AML-193 (cell line): ENCODE measurements at places on chromosomes 11 and 22.

DNA sequence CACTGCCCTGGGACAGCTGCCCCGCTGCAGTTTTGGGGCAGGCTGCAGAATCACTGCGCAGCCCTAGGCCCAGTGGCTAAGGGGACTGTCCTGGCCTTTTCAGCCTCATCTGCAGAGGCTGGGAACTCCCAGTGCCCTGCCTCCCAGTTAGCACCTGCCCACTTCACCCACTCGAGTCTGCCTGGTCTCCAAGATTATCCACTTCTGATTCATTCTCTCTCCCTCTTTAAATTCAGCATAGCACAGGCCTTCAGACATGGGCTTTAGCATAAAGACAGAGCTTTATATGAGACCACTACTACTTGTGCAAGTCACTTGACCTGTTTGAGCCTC is 8.9 kb downstream of the DAGLA start:
- DNase-seq = no peak

DNA sequence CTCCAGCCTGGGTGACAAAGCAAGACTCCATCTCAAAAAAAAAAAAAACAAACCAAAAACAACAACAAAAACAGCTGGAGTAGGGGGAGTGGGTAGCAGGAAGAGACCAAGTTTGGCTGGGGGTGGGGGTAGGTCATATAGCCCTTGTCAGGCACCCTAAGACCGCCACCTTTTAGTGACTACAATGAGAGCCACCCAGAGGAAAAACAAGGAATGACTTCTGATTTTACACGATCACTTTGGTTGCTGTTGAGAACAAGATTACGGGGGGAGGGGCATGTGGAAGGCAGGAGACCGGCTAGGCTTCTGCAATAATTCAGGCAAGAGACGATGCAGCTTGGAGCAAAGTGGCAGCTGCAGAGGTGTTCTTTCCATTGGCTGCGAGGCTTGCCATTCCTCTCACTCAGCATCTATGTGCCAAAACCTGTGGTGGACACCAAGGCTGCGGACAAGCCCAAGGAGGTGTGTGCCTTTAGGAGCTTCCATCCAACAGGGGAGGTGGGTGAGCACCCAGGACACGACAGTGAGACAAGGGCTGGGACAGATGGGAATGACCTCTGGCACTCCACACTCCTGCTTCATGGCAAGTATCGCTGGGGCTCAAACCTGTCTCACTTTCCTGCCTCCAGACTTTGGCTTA is 1.7 kb downstream of the RPS19BP1 start:
- peak; percentile 50 for DNase-seq

- peak; percentile 95 for DNase-seq
Measured at GRCh38 chr11:22163394-22163797, 29.5 kb upstream of the ANO5 start.

DNA sequence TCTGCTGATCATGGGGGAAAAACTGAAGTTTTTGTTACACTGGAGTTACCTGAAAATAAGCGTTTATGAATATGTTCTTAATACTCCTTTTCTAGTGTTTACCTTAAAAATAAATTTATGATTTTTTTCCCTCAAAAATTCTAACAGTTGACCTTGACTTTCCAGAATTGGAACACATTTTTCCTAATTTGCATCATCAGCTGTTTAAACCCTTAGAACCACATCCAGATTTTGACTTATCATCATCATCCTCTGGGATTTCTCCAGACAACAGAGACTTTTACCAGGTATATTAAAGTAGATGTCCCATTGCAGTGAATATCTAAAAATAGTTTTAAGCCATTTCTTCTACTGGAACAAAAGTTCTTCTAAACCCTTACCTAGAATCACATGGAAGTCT is 17.2 kb downstream of the TAF1D start:
- DNase-seq = no peak

DNA sequence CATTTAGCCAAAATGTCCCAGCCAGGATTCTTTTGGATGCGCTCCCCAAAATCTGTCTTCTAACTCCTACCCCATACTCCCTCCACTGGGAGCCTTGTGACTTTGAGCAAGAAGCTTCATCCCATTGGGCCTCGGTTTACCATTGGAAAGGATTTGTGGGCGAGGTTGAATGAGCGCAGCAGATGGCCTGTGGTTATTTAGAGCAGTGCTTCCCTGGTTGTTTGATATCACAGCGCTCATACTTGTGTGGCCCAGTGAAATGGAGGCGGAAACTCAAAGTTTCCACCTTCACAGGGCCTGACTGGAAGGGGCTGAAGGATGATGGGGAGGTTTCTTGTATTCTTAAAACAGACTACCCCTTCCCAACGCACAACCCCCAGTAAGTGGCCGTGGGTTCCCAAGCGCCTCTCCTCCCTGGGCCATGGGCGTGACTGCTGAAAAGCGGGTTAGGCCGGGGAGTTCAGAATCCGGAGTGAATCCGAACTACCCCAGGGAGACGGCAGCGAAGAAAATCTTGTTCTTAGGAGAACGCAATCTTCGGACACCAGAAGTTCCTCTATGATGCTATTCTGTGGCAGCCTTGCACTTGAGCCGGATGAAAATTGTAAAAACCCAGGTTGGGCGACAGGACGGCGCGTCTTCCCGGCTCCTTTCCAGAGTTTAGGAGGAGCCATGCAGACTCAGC is 1.2 kb upstream of the ATF4 start:
- DNase-seq = no peak

DNA sequence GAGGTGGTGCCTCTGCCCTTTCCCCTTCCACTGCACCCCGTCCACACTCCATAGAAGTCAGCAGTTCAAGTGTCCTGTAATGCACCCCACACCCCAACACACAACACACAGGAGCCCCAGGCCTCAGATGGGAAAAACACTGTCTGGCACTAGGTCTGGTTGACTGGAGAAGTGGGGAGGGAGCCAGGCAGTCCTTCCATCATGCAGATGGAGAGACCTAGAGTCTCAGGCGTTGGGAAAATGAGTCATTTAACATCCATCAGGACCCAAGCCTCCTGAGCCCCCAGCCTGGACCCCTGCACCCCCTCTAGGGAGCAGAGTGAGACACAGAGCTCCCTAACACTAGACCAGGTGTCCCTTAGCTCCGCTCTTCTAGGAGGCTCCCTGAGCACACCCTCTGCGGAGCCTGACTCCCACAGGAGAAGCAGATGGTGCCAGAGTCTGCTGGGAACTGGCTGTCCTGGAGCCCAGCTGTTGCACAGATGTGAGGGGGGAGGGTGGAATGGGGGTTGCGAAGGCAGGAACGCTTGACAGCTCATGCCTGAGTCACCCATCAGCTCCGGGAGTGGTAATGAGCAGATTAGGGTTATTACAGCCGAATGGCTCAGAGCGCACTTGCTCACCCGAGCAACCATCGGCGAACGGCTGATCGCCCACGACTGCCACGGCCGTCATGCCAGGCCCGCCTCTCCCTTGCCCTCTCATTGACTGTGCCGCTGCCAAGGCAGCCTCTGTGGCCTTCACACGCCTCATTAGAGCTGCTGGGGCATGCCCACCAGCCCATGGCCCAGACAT is 22.1 kb upstream of the SYT7 start:
- DNase-seq = no peak

- no peak for DNase-seq
Measured at GRCh38 chr22:17869285-17870096, 95.2 kb upstream of the BID start.

DNA sequence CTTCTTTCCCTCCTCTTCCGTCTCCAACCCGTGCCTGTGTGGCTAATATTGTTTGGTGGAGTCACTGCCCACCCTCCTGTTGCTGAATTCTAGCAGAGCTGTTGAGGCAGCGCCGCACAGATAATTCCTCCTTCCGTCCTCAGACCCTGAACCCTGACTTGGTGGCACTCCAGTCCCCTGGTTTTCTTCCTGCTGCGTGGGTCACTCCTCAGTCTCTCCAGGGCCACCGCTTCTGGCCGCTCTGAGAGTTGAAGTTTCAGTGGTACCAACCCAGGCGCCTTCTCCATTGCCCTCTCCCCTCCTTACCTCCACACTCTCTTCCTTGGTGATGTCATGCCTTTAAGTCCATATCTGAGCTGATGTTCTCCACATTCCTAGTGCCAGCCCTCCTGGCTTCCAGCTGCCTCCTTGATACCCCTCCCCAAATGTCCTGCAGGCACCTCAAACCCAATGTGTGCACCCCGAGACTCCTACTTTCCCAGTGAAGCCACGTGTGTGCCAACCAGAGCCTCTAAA is 54.5 kb upstream of the RASD2 start:
- DNase-seq = no peak

DNA sequence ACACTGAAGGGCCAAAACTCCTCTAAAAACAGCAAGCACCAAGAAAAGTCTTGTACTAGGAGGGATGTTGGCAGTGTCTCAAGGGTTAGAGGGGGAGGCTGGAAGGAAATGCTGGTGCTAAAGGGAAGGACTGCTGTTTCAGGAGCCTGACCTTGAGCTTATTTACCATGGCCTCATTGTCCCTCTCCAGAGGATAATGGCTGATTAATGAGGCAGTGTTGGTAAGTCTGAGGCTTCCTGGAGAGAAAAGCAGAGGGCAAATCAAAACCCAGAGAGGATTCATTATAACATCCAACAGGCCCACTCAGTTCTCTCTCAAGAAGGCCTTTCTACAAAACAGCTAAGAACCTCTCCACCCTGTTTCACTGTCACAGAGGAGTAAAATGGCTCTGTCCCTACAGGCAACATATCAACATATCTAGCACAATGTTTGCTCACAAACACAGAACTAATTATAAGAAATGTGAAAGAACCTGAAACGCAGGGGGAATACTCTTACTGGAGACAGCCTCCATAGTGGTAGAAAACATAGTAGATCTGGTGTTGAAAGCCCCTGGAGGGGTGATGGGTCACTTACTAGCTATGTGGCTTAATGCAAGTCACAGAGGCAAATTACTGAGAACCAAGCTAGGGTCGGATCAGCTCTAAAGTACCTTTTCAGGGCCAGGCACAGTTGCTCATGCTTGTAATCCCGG is 31.4 kb downstream of the NUMA1 start:
- no peak for DNase-seq

DNA sequence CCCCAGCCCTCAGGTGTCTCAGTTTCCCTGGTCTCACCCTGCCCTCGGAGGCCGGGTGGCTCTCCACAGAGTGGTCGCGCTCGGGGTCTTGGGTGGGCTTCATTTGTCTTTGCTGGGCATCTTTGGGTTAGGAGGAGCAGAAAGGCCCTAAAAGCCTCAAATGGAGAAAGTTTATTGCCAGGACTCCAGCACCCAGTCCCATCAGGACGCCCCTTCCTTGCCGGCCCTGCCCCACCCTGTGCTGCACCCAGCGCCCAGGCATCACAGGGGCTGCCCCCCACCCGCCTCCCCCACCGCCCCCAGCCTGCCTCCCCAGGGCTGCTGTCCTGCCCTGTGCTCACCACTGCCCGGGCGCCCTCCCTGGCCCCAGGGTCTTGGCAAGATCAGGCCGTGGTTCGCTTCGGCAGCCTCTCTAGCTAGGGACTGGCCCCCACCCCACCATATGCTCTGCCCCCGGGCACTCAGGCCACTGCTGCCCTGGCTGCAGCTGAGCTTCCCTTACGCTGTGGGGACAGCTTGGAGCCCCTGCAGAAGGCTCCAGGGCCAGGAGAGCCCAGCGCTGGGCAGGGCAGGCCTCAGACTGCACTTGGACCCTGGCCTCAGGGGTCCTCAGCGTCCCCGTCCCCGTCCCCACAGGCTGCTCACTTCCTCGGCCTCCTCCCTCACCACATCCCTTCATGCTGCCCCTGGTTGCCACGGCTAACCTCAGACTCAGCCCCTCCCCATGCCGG is 31.4 kb downstream of the MOB2 start:
- DNase-seq = no peak
